ENCODE measurements at places on chromosomes 11 and 22.

DNA sequence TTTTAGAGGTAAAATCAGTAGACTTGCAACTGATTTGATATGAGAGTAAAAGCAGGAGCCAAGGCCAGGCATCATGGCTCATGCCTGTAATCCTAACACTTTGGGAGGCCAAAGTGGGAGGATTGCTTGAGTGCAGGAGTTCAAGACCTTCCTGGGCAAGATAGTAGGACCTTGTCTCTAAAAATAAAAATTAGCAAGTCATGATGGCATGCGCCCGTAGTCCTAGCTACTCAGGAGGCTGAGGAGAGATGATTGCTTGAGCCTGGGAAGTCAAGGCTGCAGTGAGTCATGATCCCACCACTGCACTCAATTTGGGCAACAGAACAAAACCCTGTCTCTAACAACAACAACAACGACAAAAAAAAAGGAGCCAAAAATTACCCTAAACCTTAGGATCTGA is 13.5 kb downstream of the SGSM3 start:
- no peak for DNase-seq

DNA sequence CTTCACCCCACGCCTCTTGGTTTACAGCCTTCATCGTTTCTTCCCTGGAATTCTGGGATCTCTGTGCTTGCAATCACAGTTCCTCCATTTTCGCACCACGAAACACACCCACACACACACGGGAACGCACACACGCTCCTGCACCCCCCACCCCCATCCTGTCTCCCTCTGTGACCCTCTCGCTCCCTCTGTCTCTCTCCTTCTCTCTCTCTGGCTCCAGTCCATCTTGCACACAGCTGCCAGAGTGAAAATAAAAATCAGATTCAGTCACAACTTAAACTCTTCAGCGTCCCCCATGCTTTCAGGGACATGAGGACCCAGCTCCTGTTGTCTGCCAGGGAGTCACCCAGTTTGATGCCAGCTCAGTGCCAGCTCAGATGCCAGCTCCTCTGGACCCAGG is 3.0 kb downstream of the GAL start:
- no peak for DNase-seq

DNA sequence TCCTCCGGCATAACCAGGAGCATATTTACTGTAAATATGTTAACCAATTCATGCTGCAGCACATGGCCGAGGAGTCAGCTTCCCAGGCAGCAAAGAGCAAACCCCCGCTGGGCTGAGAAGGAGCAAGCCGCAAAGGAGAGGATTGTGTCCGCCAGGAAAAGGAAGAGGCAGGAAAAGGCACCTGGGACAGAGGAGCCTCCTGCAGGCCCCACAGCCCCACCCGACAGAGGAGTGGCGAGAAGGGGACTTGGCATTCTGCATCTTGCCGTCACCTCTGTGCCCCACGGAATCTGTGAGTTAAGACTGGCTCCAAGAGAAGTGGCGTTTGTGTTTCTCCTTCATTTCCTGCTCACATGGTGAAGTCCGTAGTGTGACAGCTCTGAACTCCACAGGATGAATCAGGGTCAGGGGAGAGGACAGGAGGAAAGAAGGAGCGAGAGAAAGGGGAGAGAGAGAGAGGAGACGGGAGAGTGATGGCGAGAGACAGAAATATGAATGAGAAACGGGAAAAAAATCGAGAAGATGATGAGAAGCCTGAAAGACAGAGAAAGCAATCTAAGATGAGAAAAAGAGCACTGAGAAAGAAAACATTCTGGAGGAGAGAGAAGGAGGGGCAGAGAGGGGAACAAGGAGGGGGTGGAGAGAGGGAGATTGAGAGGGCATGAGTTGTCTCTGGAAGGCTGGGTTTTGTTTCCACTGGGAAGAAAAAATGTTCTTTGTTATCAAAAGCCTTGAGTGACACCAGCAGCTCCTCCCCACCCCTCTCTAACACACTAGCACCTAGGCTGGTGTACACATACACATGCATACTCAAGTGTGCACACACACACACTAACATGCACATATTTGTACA is 489.6 kb downstream of the MN1 start:
- DNase-seq, result no peak

DNA sequence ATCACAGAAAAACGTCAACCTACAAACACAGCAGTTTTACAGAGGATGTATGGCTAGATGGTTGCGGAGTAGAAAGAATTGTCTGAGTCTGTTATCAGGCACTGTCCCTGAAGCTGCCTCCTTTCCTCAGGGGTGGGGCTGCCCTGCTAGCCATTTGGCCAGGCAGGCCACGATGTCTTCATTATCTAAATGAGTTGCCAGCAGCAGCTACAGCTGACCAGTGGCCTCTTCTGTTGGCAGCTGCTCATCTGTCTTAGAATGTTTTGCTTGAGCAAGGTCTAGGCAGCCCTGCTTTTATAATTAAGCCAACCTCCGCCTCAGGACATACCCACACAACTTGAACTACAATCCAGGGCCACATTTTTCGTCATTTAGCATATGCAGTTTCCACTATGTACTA is 17.5 kb downstream of the SLC6A5 start:
- no peak for DNase-seq

DNA sequence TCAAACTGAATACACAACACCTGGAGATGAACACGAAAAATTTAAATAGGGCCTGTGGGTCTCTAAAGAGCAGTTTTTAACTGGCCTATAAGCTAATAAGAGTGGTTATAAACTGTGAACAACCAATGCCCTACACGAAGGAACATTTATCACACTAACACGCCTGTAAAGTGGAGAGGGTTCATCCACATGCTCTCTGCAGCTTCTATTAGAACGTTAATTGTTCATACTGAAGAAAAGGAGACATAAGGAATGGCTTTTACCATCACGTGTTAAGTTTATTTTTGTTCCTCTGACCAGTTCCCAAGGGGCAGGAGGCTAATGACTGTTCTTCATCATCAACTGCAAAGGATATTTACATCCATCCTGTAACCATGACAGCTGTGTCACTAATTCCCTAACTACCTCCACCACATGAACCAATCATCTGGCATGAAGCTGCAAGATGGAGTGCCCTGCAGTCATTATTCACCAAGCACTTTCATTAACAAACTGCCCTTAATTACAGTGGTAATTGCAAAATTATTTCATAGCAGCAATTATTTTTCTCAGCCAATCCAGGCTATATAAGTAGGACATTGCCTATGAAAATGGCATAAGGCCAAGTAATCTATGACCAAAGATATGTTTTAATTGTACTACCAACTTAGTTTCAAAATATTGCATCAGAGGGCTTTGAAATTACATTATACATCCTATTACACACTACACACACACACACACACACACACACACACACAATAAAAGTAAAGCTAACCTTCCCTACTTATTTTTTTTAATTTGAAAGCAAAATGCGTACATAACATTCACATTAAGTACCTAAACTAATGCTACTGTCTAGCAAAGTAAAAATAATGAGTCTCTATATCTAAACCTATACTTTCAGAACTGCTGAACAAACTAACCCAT is 186.7 kb downstream of the CADM1 start:
- DNase-seq, result no peak

DNA sequence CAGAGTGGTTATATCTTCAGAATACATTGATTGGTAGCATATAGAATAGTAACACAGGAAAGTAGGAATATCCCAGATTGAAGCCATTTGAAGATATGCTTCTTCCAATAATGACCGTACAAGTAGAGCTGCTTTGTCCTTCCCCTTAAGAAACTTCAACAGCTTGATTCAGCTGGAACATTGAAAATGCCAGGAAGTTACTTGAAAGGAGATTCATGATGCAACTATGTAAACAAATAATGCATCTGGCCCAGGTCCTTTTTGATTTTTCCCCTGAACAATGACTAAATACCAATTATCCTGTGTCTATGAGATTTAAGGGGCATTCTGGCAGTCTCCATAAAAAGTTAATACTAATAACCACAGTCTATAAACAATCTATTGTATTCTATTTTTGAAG is 3.0 kb downstream of the DKK3 start:
- no peak for DNase-seq

DNA sequence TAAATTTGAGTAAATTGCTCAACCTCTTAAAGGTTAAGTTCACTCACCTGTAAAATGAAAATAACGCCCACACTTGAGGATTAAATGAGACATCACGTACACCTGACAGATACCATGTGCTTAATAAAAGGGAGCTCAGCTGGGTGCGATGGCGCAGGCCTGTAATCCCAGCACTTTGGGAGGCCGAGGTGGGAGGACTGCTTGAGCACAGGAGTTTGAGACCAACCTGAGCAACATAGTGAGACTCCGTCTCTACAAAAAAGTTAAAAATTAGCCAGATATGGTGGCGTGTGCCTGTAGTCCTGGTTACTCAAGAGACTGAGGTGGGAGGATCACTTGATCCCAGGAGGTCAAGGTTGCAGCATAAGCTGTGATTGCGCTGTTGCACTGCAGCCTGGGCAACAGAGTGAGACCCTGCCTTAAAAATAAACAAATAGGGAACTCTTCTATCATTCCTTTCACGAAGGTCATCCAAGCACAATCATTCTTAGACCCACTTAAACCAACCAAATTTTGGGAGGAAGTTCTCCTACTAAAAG is 134.1 kb downstream of the BBOX1 start:
- no peak for DNase-seq

GRCh38 chr11:125402435-125402834 is 93.6 kb downstream of the FEZ1 start:
- DNase-seq, result no peak

DNA sequence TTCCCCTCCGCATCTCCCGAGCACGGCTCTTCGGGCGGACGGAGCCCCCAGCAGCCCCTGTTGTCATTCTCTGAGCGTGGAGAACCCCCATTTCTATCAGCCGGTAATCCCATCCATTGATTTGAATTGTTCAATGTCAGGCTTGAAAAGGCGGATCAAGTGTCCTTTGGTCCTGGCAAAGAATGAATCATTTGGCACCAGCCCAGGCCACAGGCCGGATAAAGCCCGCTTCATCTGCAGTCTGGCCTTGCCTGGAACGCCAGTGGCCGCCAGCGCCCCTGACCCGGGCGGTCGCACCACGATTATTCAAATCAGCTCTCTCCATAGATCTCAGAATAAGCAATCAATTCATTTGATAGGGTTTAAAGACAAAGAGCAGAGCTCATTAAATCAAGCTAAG is 188.9 kb downstream of the BRD1 start:
- no peak for DNase-seq

DNA sequence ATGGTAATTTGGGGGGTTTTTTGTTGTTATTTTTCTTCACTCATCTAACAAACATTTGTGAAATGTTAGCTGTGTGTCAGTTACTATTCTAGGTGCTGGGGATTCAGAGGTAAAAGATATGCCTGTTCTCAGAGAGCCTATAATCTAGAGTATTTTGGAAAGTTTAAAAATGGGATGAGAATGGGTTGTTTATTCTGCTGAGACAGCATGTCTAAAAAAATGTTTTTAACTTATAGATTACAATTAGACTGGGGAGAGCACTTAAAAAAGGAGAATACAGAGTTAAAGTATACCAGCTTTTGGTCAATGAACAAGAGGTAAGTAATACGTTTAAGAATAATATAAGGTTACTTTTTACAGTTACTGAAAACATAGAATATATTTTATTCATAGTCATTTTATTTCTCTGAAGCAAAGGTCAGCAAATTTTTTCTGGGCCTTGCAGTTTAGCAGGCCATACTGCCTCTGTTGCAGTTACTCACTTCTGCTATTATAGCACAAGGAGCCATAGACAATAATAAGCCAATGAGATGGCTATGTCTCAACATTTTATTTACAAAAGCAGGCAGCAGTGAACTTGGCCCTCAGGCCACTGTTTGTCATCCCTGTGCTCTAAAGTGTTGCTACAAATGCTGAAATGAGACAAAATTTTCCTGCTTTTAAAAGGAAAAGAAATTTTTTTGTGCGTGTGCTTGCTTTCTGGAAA is 60.0 kb downstream of the DKK3 start:
- DNase-seq, result no peak

DNA sequence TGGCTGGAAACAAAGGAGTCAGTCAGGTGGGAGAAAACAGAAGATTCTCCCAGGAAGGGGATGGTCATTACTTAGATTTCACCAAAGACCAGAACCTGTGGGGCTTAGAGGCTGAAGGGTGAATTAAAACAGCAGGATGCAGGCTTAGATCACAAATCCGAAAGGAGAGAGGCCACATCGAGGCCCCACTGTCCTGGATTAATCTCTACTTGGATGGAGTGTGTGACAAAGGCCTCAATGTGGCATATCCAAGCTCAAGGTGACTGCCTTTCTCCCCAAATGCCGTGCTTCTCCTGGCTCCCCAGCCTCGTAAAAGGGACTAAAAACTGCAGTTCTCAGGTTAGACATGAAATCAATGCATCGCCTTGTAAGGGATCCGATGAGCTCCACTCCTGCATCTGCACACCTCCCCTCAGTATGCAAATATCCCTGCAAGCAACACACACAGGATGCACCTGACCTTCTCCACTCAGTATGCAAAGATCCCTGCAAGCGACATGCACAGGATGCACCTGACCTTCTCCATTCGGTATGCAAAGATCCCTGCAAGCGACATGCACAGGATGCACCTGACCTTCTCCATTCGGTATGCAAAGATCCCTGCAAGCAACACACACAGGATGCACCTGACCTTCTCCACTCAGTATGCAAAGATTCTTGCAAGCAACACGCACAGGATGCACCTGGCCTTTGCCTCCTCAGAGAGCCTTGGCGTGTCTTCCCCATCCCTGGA is 447.4 kb downstream of the BRD1 start:
- no peak for DNase-seq

DNA sequence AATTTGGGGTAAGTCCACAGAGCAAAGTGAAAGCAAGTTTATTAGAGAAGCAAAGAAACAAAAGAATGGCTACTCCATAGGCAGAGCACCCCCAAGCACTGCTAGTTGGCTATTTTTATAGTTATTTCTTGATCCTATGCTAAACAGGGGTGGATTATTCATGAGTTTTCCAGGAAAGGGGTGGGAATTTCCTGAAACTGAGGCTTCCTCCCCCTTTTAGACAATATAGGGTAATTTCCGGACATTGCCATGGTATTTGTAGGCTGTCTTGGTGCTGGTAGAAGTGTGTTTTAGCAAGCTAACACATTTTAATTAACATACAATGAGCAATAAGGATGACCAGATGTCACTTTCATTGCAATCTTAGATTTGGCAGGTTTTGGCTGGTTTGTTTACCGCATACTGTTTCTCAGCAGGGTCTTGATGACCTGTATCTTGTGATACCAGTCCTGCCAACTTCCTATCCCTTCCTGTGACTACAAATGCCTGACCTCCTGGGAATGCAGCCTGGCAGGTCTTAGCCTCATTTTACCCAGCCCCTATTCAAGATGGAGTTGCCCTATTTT is 937 bp upstream of the C1QTNF6 start:
- no peak for DNase-seq

- DNase-seq, result no peak
These were observed 95.3 kb downstream of the MED15 start for GRCh38 chr22:20602609-20603164.

- DNase-seq, result peak; percentile 32
These were observed 85.0 kb downstream of the INSC start for GRCh38 chr11:15199693-15200092.

DNA sequence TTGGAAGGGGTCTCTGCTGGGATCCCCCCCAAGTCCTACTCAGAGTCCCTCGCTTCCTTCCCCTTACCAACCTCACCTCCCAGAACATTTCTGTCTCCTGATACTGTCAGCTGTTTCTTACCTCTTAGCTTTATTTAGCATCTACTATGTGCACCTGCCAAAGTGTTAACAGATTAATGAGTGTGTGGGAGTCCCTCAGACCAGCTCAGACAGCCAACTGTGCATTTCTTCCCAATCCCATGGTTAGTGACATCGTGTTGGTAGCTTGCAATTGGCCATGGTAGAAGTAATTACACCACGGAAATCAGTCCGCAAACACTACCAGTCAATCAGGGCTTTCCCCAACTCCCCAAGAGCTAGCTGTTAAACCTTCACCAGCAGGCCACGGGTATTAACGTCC is 150.6 kb downstream of the DSCAML1 start:
- no peak for DNase-seq

GRCh38 chr11:10495464-10495786 is 40.4 kb downstream of the AMPD3 start:
- DNase-seq, result no peak

Data from tibial artery (tissue), 4 donors.